ENCODE measurements at places on chromosomes 3 and 15.

DNA sequence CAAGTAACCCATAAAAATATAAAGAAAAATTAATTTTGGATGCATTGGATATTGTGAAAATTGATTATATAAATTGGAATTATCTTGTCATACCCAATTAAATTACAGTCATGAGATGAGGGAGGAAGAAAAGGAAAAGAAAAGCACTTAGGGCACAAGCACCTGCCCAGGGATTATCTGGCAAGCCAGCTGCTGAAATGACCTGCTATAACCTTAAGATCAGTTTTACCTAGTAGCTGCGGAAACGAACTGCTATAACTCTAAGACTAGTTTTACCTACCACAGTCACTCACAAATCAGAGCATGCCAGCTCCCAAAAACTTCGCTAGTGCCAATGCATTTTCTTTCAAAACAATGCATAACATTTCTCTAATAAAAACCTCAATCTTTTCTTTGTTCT, 26.2 kb downstream of the LRRFIP2 start:
- no peak for DNase-seq

DNA sequence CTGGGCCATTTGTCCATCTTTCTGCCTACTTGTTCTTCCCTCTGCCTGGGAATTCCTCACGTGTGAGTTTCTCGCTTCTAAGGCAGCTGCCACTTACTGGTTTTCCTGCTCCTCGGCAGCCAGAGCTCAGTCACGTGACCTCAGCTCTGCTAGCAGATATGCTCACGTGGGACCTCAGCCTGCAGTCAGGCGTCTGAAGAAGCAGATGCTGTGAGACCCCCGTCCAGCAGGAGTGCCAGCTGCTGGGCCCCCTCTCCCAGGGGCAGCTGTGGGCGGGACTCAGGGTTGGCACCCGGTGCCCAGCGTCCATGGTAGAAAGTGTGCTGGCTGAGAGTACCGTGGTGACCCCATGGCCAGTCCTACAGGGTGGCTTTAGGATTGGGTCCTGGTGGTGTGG, 161.3 kb upstream of the TLE3 start:
- DNase-seq: no peak

DNA sequence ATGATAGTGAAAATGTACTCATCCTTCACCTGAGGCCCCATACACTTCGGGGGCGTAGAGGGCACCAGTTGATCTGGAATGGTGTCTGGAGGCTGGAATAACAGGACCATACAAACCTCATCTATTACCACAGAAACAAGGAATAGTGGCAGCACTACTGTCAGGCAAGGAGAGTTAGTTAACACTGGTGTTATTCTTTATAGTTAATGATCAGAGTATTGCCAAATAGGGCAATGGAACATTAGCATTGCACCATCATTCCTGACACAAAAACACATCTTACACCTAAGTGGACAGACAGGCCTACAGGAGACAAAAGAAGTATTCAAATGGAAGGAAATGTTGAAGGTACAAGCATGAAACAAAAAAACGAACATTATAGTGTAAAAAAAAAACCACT, 137.0 kb upstream of the UBP1 start:
- peak; percentile 20 for DNase-seq

DNA sequence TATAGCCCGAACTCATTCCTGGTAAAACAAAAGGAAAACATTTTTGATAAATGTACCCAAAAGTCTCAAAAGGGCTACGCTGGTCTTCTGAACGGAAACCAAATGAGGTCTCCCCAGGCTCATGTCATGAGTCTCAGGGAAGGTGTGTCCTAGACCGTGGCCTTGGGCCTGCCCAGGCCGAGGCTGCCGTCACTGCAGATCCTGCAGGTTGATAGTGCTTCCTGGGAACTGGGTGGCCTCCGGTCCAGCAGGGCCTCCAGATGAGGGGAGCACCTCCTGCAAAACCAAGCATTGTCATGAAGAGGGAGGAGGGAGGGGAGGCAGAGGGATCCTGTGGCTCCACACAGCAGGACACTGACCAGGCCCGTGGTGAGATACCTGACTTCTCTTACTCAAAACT, 37.5 kb downstream of the ZXDC start:
- no peak for DNase-seq

DNA sequence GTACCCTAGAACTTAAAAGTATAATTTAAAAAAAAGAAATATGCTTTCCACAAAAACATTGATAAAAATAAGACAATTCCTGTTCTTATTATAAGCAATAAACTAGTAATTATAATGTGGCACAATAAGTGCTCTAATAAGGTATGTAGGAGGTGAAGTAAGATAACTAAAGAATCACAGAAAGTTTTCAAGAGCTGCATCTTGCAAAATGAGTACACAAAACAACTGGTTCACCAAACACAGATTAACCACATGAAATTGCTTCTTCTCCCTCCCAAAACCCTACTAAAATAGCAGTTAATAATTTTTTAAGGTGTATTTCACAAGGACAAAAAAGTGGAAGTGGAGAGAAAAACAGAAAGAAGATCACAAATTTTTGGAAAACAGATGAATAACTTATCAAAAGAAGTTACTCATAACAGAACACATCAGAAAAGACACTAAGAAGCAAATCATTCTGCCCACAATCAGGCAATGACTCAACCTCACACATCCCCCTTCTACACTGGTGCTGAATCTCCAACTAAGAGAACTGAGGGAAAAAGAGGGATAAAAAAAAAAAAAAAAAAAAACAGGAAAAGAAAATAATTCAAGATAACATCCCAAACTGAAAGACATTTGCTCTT, 64.2 kb downstream of the TBC1D5 start:
- DNase-seq: no peak

GRCh38 chr3:144384241-144384979, 412.8 kb downstream of the DIPK2A start:
- DNase-seq: no peak

DNA sequence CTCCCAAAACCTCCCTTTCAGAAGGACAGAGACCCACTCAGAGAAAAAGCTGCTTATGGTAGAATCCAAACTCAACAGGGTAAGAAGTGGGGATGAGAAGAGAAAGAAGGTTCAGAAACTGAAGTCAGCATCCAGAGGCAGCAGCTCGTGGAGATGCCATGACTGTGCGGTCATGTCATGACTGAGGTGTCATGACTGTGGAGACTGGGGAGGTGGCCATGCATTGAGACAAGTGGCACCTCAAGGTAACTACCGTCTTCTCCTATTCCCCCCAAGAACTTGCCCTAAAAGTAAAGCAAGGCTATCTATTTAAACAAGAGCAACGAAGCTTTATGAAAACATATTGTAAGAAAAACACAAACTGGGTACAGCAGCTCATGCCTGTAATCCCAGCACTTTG, 15.1 kb downstream of the CHRNA3 start:
- DNase-seq: no peak

GRCh38 chr15:49686599-49686998, 65.8 kb downstream of the DTWD1 start:
- DNase-seq: no peak

DNA sequence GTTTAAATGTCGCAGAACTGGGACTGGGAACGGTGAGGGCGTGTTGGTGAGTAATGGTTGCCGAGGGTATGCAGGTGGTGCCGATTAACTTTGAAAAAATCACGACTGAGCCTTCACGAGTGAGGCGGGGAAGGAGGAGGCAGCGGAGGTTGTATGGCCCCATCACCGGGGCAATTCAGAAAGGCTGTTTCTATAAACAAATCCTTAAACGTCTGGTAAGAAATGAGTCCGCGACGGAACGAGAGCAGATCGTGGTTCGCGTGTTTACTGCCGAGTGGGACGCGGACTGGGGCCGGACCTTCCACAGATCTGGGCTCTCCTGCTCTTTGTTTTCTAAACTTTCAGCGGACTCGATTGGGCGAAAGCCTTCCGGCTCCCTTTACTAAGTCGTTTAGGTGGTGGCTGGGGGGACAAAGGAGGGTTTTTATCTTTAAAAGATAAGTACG, 2.7 kb downstream of the IGF1R start:
- DNase-seq: no peak

DNA sequence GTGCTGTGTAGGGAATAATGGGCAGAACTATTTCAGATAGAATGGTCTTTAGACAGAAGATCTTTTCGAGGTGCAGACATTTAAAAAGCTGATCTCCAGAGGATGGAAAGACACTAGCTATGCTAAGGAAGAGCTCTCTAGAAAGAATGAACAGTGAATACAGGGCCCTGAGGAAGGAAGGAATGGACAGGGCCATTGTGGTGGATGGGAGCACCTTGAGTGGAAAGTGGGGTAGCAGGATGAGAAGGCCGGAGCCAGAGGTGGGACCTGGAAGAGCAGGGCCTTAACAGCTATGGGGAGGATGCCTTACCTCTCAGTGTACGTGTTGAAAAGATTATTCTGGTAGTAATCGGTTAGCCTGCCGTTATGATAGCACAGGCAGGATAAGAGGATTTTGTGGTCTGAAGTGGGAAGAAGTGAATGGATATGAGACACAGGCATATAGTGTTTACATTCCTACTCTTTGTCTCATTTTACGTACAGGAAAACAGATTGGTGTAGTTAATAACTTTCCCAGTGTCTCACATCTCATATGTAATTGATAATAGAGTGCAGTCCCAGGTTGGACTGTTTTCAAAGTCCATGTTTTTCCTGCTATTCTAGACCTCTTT, 172.4 kb downstream of the KLHL25 start:
- no peak for DNase-seq

DNA sequence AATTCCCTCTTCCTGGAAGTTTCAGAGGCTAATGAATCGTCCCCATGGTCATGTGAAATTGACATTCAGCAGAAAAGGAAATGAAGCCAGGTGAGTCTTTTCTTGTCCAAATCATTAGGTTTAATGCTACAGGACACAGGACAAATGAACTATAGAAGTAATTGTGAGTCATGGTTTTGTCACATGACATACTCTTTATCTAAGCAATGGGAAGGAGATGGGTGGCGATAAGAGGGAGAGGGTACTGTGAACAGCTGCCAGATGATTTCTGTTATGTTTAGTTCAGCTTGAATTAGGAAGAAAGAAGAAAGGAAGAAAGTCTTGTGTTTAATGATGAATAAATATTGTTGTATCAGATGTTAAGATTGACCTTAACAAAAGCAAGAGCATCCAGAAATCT, 515.4 kb upstream of the ZNF717 start:
- no peak for DNase-seq

DNA sequence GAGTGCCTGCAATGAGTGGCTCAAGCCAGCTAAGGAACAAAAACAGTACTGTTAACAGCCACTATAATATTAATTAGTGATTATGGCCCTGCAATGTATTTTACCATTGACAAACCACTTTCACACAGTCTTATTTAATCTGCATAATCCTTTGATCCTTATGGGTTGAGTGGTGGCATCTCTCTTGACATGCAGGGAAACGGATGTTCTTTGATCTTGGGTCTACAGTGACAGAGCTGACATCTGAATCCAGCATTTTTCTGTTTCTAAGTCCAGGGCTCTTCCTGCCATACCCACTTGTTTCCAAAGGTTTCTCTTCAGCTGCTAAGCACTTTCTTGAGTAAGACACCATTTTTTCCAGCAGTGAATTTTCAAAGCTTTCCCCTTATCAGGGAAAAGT, 277.7 kb upstream of the ROPN1 start:
- DNase-seq: no peak

DNA sequence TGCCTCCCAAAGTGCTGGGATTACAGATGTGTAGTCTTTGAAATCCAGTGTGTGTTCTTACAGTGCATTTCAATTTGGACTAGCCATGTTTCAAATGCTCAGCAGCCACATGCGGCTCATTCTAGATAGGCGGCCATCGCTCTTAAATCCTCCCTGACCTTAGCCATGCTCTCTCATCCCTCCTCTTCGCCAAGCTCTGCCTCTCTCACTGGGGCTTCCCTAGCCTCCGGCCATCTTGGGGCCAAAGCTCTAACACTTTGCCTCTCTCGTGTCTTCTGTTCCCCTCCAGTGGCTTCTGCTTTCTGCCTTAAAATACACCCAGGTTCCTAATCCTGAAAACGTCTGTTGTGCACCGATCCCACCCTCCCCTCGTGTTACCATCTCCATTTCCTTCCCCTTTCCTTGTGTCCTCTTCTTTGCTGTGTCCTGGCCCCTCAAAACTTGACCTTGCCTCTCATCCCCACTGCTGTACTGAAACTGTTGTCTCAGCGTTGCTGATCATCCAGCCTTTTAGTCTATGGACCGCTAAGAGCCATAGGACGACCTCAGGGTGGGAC, 1.4 kb upstream of the GHRL start:
- peak; percentile 76 for DNase-seq

- DNase-seq: no peak
Observed at GRCh38 chr3:41338276-41338675, 139.0 kb downstream of the CTNNB1 start.

GRCh38 chr3:124268355-124268754, 276.4 kb upstream of the ROPN1 start:
- no peak for DNase-seq

GRCh38 chr3:13886593-13887129, 6.8 kb upstream of the WNT7A start:
- no peak for DNase-seq

DNA sequence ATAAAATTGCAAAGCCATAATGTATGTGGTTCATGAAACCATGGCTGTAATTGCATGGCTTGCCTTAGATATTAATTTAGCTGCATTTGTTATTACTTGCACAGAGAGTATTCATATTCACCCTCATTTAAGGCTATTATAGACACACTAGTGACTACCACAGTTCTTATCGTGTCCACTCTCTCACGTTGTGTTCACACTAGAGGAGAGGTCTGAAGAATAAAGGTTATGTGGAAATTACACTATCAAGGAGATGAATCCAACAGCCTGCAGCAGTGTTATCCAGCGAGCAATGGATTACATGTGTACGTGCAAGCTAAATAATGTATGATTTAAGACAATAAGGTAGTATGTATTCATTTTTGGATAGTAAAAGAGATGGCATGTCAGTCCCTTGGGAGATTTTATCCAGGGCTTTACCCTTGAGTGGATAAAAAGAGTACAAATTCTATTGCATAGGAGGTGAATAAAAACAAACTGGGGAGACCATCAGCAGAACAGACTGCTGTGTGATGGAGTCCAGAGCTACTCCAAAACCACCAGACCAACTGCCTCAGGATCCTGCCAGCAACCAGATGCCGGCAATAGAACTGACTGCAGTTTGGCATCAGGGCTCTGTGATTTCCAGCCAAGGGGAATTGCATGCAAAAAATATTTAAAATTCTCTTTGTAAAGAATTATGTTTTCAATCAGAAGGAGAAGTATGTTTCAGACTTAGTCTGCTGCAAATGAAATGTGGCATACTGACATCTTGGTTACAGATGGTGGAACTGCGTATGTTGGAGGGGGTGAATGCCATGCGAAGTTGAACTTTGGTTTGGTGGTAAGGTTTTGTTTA, 146.6 kb downstream of the RBMS3 start:
- DNase-seq: no peak
